ENCODE measurements at places on chromosomes 1 and 21.

- DNase-seq = no peak
These were observed 139.8 kb downstream of the RYR2 start for GRCh38 chr1:237181743-237182317.

DNA sequence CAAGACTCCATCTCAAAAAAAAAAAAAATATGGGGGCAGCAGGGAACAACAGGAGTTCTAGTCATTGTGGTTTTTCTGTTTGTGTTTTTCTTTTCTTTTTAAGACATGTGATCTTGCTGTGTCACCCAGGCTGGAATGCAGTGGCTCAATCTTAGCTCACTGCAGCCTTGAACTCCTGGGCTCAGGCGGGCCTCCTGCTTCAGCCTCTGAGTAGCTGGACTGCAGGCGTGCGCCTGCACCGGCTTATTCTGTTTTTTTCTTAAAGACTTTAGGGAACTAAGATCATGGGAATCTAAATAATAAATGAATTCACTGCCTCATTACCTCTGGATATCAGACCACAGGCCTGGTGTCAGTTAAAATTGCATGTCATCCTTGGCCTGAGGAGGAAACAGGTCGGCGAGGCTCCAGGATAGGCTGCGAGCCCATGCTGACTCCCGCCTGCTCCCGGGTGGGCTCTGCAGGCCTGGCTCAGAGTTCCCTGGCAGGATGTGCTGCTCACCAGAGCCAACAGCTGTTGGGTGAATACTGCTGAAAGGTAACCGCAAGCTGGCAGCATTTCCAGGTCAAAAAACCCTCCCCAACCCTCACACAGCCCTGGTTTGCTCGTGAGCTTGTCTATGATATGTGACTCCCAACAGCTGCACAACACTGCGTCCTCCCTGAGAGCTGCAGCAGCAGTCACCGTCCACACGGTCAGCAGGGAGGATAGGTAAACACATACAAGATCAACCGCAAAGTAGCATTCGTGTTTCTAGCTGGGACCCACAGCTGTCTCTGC lies 58.1 kb downstream of the SCCPDH start:
- DNase-seq = no peak

- DNase-seq = no peak
These were observed 23.3 kb downstream of the ZBTB17 start for GRCh38 chr1:15952317-15953258.

DNA sequence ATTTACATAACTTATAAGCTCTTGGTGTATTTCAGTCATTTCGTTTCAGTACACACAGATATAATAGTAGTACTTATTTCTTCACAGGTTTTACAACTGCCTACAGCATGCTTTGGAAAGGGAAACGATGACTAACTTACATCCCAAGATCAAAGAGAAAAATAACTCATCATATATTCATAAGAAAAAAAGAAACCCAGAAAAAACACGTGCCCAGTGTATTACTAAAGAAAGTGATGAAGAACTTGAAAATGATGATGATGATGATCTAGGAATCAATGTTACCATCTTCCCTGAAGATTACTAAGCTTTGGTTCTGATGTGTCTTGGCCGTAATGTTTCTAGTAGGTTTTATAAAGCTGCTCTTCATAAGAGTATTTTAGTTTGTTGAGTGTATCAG lies 30.9 kb downstream of the TYW3 start:
- no peak for DNase-seq

DNA sequence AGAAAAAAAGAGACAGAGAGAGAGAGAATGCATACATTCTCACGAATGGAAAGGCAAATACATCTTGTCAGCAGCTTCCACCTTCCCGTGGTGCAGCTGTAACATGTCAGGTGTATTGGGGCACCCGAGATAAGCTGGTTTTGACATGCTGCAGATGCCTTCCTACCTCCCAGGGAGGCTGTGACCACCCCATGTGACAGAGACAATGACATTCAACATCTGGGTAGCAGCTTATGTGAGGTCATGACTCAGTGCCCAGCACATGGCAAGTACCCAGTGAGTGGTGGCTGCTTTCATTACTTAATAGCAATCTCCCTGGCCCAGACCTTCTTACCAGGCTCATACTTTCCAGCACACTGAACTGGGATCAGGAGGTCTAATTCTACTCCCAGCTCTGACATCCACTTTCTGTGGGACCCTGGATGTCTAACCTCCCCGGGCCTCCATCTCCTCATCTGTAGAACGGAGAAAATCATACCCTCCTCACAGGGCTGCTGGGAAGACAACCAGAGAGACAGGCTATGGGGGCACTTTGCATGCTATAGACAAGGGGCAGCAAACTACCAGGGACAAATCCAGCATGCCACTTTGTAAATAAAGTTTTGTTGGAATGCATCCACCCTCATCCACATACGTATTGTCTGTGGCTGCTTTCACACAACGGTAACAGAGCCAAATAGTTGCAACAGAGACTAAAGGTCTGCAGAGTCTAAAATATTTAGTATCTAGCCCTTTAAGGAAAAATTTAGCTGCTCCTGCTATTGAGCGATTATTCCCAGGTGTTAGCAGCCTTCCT lies 38.5 kb upstream of the ZBTB40 start:
- no peak for DNase-seq

- no peak for DNase-seq
These were observed 1.6 kb downstream of the CA14 start for GRCh38 chr1:150259217-150259616.

DNA sequence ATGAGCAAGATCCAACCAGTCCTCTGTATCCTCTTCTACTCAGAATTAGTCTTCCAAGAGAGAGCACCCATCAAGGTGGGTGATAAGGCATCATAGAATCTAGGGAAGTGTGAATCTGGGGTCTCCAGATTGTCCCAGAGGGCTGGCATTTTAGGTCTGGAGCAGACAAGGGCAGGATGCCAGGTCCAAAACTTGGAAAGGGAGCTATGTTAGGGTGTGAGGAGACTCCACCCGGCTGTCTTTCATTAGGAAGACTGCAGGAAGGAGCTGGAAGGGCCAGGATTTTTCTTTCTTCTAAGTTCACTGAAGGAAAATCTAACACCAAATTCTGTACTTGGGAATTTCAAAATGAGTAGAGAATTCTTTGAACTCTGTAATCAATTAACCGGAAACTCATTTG lies 86.1 kb upstream of the BMP8A start:
- DNase-seq = no peak

DNA sequence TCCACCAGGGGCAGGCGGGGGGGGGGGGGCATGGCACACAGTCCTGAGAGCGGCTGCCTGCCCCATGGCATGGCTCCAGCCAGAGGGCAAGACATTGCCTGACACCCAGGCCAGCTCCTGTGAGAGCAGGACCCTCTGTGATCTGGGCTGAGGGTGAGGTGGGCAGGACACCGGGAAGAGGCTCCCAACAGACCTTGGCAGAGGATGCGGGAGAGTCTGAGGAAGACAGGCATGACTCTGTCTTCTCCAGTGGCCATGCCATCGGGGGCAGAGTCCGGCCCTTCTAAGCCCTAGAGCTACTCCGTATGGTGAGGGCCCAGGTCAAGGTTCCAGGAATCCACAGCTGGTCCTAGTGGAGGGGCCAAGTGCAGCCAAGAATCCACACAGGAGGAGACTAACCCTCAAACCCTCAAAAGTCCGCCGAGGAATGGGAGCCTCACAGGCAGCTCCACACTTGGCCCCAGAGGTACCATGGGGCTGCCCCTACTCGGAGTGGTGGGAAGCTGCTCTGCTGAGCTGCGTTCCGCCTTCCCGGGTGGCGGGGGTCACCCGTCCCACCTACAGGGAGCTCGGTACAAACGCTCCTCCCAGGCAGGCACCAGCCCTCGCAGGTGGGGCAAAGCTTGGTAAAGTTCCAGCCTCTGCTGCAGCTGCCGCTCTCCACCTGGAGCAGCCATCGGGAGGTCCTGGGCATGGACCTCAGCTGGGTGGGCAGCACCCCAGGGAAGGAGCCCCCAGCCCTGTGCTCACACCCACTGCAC lies 6.5 kb downstream of the ACTRT2 start:
- no peak for DNase-seq

DNA sequence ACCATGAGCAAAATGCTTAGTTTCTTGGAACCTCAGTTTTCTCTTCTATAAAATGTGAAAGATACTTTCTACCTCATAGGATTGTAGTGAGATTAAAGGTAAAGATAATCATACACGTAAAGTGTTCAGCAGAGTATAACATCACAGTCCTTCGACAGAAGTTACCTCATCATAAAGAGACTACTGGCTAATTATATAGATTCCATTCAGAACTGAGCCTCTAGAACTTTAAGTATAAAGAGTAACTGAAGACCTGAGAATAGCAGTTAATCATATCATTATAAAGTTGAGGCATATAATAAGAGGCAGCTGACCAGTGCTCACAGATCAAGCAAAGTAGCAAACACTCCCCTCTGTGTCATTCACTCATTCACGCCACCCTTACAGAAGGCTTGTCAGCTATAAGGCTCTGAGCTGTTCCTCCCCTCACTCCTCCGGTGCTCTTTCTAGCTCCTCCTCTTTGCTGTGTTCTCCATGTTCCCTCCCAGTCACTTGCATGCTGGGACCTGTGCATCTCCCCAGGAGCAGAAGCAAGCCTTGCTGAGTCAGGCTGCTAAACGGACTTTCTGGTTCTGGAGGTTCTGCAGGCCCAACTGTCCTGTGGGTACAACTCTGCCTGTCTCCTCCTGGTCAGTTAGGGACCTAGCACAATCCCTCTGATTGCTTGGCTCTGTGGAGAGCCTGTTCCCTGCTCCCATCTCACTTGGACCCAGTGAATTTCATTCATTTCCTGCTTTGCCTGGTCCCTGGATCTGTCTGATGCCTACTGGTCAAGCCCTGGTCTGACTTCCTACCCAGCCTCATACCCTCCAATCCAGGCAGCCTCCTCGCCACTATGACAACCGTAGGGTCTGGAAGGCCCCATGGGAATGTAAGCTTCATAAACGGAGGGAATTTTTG lies 28.3 kb upstream of the LY9 start:
- DNase-seq = no peak

DNA sequence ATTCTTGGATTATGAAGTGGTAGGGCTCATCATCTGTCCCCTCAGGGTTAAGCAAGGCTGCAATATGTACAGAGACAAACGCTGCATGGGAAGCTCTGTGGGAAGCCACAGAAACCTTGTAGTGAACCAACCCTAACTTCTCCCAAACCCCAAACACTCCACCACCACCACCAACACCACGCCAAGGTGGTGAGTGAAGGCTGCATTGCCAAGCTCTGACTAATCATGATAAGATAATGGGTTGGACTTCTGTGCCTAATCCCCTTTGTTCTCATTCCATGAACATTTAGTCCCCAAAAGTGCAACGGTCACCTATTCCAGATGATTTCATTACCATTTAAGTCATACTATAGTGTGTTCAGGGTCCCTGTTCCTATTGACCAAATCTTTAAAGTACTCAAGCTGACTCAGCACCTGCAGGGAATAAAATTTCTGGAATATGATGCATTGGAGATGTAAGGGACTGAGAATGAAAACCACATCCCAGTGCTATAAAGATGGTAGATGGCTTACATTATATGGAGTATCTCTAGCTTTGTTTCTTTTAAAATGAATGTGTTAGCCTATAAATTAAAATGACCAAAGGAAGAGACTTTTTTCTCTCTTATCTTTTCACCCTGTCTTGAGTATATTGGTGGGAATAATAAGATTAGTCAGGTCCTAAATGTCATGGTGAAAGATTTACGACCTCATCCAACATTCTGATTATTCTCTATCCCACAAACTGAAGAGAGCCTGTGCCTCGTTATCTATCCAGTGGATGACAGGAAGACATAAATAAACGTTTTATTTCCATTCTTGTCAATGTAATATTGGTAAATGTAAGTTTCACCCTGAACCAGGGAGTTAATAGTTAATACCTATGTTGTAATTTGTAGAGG lies 22.6 kb upstream of the PLD5 start:
- DNase-seq = no peak

DNA sequence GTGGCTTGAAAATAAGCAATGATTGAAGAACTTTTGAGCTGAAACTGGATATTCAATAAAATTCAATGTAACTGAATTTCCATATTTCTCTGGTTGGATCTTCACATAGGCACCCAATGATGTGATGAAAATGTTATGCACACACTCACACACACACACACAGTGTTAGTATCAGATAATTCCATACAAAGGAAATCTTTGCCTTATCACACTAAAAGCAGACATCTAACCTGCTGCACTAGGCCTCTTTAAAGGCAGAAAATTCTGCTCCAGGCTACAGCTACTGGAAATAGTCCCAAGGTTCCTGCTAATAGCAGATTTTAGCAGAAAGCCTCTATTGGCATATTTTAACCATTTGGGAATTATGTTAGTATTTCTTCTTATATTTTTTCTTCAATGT lies 309.6 kb downstream of the COL11A1 start:
- no peak for DNase-seq

GRCh38 chr21:25283720-25284119 lies 323.6 kb downstream of the MRPL39 start:
- no peak for DNase-seq

DNA sequence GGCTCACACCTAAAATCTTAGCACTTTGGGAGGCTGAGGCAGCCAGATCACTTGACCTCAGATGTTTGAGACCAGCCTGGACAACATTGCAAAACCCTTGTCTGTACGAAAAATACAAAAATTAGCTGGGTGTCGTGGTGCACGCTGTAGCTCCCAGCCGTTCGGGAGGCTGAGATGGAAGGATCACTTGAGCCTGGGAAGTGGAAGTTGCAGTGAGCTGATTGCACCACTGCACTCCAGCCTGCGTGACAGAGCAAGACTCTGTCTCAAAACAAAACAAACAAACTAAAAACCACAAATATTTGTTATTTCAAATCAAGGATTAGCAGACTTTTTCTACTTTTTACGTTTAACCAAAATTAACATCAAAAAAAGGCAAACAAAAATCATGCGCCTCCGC lies 31.3 kb downstream of the INKA2 start:
- no peak for DNase-seq

DNA sequence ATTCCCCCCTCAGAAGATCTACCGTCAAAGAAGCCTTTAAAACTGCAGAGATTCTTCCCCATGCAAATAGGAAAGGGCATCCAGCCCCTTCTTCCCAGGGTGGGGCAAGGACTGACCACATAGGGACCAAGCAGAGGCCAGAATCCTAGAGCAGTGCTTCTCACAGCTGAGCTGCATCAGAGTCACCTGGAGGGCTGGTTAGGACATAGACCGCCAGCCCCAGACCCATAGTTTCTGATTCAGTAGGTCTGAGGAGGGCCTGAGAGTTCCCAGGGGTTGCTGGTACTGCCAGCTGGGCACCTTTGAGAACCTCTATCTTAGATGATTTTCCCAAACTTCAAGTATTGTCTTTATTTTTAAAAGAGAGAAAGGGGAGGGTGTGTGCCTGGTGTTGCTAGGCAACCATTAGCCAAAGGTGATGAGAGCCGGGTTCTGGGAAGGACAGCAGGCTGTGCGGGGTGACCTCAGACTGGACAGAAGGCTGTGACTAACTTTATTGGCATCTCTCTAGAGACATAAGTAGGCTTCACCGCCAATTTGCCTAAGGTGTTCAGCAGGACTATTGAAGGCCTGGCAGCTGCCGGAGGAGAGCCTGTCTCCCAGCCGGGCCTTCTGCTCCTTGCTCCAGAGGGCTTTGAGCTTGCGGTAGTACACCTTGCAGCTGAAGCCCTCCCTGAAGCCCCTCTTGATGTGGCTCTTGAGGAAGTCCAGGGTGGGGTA lies 3.0 kb downstream of the SPATA46 start:
- DNase-seq = no peak

Data from cortex of kidney (tissue), 1 donor.